ENCODE measurements at places on chromosomes 12 and 14.

- no peak for DNase-seq
These were observed 137.9 kb upstream of the CPSF6 start for GRCh38 chr12:69101505-69101904.

- no peak for DNase-seq
These were observed 3.3 kb downstream of the CELA1 start for GRCh38 chr12:51343201-51343600.

GRCh38 chr12:129558036-129558435 is 345.8 kb downstream of the TMEM132D start:
- peak; percentile 68 for DNase-seq

DNA sequence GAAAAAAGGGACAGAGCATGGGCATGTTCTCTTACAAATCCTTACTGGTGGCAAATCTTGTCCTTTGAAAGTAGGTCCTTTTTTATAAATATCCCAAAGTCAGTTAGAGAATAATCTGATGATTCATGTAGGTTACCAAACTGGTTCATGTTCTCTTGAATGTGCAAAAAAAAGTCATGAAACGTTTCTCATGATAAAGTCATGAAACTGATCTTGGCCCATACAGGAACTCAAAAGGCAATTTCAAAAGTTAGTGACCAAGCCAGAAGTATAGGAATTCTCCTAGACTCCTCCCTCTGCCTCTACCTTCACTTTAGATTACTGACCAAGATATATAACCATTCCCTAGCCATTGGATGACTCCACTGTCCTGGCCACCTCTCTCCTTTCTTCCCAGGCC is 27.3 kb upstream of the SPTSSA start:
- DNase-seq: no peak

DNA sequence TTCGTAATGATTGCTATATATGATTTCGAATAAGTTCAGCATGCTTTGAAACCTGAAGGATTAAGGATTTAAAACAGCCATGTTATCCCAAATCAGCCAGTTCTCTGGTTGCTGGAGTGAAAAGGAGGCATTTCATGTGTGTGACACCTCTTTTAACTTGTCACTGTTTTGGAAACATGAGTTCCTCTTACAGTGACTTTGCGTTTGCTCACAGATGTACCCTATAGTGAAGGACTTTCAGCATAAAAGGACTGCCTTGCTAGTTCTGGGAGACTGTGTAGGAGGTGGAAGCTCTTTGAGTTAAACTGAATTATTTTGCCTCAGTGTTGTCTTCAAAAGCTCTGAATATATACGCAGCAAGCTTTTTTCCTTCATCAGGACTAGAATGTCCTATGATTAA is 7.6 kb downstream of the RNASE11 start:
- no peak for DNase-seq

GRCh38 chr12:119308708-119309456 is 25.6 kb upstream of the CCDC60 start:
- DNase-seq: no peak

- no peak for DNase-seq
These were observed 470.6 kb downstream of the BCAT1 start for GRCh38 chr12:24478254-24478653.

DNA sequence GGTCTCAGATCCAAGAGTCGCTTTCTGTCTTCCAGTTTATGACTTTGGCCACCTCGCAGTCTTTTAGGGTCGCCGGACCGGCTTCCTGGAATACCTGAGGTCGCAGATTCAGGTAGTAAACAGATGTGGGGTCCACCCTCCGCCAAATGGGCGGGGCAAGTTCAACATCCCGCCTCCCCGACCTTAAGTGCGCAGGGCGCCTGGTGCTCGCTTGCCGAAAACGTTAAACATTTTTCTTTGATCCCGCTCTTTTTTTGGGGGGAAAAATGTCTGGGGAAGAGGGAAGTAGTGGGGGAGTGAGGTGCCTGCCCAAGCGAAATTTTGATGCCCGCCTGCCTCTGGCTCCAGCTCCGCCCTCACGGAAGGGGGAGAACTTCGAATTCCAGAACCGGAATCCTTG is 73.9 kb upstream of the TBX5 start:
- DNase-seq: no peak

GRCh38 chr12:29546000-29546399 is 48.5 kb upstream of the OVCH1 start:
- no peak for DNase-seq

DNA sequence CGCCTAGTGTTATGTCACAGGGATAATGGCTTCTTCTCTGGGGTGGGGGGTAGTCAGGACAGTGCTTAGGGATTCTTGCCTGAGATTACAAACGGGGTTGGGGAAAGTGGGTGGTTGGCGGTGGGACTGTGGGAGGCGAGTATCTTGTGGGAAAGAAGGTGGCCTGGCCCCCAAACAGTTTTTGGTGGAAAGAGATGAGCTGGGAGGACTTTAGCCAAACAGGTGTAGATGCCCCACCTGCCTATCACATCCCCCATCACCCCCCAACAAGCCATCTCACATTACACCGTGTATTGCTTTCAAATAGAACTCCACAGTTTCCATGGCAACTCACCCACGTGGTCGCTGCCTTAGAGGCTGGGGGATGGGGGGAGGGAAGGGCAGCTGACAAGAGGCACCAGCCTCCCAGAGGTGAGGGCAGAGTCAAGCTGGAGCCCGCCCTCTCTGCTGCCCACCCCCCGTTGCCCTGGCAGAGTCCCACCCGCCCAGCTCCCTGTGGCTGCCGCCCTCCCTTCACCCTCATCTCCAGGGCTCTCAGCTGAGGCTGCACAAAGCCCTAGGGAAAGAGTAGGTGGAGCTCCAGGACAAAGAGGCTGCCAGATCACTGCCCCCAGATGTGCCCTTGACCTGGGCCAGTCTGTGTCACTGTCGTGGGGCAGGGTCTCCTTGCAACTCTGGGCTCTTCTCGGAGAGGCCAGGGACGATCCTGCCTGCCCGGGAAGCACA is 98.3 kb downstream of the LRRC74A start:
- peak; percentile 62 for DNase-seq

DNA sequence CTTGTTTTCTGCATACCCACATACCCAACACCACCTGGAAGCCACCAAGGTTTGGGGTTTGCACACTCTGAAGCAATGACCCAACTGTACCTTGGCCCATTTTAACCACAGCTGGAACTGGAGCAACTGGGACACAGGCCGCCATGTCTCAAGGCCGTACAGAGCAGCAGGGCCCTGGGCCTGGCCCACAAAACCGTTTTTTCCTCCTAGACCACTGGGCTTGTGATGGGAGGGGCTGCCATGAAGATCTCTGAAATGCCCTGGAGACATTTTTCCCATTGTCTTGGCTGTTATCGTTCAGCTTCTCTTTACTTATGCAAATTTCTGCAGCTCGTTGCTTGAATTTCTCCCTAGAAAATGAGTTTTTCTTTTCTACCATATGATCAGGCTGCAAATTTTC is 96.7 kb upstream of the PLEKHA5 start:
- DNase-seq: no peak

- DNase-seq: no peak
These were observed 1.9 kb downstream of the GNG2 start for GRCh38 chr14:51862176-51862796.

DNA sequence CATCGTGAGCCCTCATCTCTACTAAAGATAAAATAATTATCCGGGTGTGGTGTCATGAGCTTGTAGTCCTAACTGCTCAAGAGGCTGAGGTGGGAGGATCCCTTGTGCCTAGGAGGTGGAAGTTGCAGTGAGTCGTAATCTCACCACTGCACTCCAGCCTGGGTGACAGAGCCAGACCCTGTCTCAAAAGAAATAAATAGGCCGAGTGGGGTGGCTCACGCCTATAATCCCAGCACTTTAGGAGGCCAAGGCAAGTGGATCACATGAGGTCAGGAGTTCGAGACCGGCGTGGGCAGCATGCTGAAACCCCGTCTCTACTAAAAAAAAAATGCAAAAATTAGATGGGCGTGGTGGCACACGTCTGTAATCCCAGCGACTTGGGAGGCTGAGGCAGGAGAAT is 70.9 kb downstream of the RESF1 start:
- no peak for DNase-seq

GRCh38 chr12:45828402-45828801 is 98.9 kb downstream of the ARID2 start:
- no peak for DNase-seq

DNA sequence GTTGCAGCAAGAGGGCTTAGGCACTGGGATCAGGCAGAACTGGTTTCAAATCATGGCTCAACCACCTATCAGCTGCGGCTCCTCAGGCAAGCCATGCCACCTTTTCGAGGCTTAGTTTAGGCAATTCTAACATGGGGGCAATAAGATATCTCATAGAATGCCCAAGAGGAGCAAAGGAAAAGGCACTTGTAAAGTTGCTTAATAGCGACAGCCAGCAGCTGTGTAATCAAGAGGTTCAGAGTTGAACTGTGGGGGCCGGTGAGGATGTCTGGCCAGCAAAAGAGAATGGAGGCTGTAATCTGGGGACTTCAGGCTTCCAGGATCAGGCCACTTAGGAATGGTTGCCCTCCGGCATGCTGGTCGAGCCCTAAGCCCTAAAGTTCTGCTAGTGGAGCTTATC is 3.0 kb upstream of the TCHP start:
- DNase-seq: no peak

DNA sequence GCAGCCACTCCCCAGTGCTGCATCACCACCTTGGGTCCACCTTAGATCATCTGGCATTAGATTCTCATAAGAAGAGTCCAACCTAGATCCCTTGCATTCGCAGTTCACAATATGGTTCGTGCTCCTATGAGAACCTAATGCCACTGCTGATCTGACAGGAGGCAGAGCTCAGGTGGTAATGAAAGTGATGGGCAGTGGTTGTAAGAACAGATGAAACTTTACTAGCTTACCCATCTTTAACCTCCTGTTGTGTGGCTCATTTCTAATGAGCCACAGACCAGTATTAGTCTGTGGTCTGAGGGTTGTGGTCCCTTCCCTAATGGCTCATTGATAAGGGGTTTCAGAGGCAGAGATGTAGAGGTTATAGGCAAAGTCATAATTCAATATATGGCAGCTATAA is 615.9 kb upstream of the MIS18BP1 start:
- DNase-seq: no peak

DNA sequence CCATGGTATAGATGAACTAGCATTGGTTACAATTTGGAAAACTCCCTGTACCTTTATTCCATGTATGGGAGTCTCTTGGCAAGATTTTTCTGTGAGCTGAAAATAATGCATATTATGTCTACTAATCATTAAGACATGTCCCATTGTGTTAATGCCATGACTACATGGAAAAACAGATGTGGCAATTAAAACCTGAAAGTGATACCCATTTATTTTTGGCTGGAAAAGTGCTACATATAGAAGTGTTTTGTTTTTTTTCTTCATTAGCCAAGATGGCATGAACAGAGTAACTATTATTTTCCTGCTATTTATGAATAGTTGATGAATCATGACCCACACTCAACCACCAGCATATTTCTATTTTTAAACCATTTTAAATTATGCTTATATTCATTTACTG is 58.2 kb downstream of the ALG10B start:
- DNase-seq: no peak

- no peak for DNase-seq
These were observed 2.0 kb upstream of the MYH7 start for GRCh38 chr14:23437133-23438100.

- DNase-seq: no peak
These were observed 121.0 kb downstream of the HELB start for GRCh38 chr12:66423266-66423665.

GRCh38 chr12:51915951-51916350 is 8.6 kb downstream of the ACVRL1 start:
- no peak for DNase-seq

DNA sequence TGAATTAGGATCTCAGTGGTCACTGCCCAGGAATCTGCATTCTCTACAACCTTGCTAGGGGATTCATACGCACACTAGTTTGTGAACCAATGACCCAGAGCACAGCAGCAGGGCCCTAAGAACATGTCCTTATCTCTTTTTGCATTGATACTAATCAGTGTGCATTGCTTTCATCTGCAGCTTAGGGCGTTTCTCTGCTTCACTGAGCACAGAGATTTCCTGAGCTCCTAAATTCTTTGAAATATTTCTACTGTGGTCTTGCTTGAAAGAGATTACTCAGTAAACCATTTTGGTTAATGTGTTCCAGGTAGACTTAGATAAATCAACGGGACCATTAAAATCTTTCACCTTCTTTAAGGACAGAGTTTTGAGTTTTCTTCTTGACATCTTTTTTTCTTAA is 351.3 kb upstream of the KITLG start:
- DNase-seq: no peak

DNA sequence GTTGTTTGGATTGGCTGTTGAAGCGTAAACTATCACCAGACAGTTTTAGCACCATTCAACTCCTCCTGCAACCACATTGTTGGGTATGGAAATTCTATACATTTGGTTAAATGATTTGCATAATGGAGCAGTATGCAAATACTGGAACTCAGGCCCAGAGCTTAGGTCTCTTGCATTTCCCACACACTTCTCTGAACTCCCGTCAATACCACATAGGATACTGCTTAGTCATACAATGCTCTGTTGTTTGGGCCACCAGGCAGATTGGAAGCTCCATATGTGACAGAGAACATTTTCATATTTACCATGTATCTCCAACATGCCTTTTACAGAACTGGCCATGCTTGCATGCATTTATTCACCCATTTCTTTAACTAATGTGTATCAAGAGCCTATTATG is 78.0 kb downstream of the IFNG start:
- no peak for DNase-seq

DNA sequence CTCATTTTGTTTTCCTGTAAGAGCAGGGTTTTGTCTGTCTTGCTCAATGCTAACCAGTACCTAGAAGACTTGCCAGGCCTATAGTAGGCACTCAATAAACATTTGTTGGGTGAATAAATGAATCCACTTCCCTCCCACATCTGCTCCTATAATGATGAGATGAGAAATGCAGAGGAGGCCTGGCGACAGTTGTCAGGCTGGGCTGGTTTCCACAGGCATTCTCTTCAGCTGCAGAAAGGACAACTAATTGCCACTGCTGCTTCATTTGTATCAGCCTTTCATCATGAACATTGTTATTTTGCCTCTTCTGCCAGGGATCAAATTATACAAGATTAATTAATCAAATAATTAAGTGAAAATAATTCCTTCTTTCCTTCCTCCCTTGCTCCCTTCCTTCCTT is 82.0 kb upstream of the PTHLH start:
- DNase-seq: no peak

DNA sequence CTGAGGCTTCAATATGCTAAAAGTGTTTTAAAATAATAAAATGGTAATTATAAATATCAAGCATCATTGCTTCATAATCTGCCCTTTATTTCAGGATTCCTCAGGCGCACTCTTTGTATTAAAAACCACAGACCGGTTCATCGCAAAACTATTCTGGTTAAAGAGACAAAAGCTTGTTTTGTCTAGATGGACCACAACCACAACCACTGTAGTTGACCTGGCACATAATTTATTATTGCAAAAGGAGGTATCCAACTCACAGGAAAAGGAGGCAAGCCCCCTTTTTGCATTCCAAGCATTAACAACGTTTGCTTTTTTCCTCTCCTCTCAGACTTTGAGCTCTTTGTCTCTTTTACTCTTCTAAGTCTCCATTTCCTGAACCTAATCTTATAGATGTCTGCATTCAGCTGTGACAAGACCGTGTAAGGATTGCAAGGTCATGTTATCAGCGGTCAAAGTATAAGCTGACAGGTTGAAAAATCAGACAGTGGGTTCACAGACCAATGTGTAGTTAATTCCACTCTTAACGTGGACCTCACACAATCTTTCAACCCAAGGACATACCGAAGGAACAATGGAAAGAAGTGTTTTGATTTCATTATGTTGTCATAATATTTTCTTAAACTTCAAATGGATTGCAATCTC is 1057.6 kb downstream of the GALC start:
- DNase-seq: peak; percentile 84
